RPMI7951 (cell line): ENCODE measurements at places on chromosomes 1 and 21. TPM values are rescaled to one million over a fixed set of nuclear protein-coding genes. Genes with fewer than 3 reads are reported as not detected.
A peak's percentile ranks its signal among the peaks of the same experiment; 100 is the strongest.

Gene AIRE
- 0.10 TPM in 1 of 2 replicates, not detected in the other for total RNA-seq

Gene DNALI1
- total RNA-seq, result 5.7 and 5.9 TPM in 2 replicates

Gene SLC22A15
- 0.20 and 0.60 TPM in 2 replicates for total RNA-seq

Gene GPBP1L1
- total RNA-seq, result 105 and 122 TPM in 2 replicates

DNA sequence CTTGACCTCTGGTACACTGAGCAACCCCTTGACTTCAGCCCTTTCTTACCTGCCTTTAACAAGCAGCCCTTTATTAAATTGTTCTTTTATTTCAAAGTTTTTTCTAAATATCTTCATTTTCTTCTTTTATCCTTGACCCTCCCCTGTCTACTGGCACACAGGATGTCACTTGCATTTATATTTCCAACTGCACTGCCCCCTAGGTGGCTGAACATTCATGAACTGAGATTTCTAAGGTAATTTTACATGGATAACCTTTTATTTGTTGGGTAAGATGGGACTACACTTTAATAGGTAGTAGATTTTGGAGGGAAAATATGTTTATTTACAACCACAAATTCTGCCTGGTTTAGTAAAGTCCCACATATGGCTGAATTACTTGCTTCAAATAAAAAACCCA lies 190.0 kb downstream of the ATP6V1G3 start:
- DNase-seq, result no peak

GRCh38 chr1:20483098-20483832 lies 2.7 kb downstream of the CAMK2N1 start:
- no peak for DNase-seq

DNA sequence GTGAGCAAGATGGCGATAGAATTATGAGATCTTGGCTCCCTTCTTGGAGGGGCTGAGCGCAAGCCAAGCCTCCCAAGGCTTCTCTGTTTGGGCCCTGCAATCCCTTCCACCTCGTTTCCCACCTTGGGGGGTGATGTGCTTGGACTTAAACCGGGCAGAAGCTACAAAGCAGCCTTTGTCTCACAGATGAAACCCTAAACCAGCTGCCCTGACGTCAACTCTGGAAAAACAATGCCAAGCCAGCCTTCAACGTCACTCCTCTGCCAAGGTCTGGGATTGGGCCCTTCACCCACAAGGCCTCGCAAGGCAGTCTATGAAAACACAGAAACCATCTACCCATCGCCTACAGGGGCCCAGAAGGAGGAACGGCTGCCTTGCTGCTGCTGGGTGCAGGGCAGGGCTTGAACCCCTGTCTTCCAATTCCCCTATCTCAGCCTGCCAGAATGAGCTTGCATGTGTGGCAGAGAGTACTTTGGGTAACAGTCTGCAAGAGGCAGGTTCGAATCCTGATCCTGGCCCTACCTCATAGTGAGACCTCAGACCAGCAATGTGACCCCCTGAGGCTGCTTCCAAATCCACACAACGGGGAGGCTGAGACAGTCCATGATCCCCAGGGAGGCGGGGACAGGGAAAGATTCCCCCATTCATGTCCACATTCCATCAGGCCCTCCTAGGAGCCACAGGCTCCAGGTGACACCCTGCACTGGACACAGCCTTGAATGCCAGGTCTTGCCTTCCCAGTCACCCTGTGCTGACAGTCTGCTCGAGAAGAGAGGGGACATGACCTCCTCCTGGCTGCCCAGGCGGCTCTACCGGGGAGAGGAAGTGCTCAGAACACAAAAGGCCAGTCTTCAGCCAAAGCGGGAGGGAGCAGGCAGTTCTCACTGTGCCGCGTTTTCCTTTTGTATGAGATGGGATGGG lies 15.0 kb downstream of the IFFO2 start:
- DNase-seq, result peak; percentile 86

DNA sequence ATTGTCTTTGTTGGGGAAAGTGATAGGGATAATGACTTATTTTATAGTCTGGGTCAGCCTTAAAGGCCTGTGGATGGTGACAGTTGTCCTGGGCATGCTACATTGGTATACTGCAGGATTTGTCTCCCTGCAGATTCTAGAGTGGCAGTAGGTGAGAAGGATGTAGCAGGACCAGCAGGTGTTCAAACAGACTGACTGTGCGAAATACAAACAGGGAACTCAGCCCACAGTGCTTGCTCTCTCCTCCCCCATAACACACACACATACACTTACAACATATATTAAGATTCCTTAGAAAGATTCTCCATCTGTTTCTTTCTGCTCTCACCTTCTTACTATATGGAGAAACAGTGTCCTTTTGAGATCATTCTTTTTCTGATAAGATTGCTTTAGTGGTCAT lies 6.9 kb downstream of the PDE4B start:
- DNase-seq, result no peak

GRCh38 chr1:155389826-155390225 lies 69.1 kb downstream of the RUSC1 start:
- no peak for DNase-seq

DNA sequence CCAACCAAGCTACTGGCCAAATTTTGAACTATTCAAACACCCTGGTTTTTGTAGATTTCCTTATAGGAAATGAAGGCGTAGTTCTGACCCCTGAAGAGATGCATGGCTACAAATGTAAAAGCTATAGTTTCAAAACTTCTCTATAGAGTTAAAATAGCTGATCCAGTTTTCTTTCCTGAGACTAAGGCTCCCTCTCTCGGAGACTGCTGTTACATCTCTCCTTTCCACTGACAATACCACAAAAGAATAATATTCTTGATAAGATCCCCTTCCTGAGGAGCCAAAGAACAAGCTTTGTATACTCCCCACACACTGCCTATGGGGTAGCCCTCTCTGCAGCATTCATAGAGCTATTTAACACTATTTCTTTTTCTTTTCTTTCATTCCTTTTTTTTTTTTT lies 6.7 kb upstream of the CFAP126 start:
- DNase-seq, result no peak

GRCh38 chr21:36489776-36490165 lies 9.8 kb upstream of the CLDN14 start:
- DNase-seq, result no peak
